NCI-H1092 (cell line): ENCODE measurements at places on chromosomes 6 and 20.

DNA sequence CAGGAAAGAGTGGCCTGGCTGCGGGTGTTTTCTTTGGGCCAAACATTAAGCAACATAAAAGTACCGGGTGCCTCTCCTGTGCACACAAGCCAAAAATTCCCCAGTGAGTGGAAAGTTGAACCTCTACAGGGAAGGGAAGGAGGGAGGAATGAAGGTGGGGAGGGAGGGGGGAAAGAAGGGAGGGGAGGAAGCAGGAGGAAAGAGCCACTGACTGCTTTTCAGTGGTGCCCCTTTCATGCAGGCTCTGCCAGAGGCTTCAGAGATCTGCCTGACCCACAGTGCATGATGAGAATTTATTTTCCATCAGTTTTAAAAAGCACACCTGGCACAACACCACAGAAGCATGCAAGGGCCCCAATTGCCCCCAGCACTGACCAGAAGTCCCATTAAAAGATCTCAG is 27.5 kb upstream of the AVP start:
- DNase-seq = no peak

DNA sequence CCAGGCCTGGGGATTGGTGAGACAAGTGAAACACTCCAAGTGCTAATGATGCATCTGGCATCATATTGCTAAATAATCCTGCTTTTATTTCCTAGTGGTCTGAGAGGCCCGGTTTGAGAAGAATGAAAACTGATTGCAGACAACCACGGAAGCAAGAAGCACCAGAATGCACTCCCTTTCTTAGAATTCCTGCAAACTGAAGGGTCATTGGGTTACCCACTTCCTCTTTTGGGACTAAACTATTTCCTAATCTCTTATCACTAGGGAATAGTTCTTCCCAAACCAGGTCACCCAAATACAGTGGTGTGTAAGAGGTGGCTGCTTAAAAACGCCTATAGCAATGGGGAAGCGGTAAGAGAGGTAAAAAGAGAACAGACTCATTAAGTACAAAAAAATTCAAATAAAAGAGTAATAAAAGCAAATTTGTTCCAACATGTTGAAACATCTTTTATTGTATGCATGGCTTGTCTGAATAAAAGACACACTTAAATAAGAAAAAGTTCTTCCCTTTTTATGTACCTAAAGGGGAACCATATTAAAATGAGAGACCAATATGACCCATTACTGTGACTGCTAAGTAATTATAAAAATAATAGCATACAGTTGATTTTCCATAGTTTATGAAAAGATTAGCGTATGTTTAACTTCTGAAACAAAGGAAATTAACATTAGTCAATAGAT is 125.8 kb downstream of the MYB start:
- no peak for DNase-seq

GRCh38 chr6:41170547-41171160 is 7.7 kb upstream of the TREM2 start:
- DNase-seq = no peak

- DNase-seq = no peak
Measured at GRCh38 chr6:45850378-45851033, 165.2 kb downstream of the CLIC5 start.

DNA sequence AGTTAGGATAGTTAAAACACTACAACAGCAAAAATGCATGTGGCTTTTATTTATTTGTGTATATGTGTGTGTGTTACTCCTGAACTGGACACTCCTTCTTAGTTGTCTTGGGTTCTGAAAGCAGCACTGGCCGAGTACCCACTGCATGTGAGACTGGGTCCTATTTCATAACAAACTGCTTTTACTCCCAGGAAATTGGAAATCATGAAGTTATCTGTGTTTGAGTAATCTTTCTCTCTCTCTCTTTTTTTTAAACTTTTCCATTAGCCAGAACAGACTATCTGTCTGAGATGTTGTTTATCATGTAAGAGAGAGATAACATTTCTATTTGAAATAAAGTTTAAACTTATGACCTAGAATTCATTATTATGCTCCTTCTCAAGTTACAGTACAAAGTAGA is 110.4 kb downstream of the LIN28B start:
- DNase-seq = no peak

- peak; percentile 57 for DNase-seq
Measured at GRCh38 chr20:25453035-25453810, 45.8 kb downstream of the GINS1 start.

DNA sequence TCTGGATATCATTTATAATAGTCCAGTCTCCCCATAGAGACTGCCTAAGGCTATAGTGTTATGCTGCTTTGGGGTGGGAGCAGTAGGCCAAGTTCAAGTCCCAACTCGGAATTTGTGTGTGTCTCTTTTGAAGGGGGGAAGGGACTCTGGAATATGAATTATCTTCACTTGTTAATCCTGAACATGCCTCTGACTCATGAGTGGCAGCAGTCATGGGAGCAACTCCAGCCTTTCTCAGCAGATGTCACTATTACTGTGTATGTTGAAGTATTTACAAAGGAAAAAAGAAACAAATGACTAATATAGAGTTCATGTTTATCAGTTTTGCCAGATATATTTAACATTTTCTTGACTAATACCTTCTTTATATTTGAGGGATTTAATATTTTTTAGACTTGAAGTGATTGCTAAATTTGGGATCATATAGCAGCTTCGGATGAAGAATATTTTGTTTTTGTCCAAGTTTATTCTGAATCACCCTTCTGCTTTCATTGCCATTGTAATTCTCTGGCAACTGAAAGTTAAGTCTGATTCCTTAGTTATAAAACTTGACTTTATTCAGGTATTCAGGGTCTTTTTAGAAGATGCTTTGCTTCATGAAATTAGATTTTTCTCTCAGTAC is 23.4 kb downstream of the FAM217A start:
- DNase-seq = no peak

GRCh38 chr6:125944434-125944816 is 12.1 kb upstream of the HINT3 start:
- no peak for DNase-seq

DNA sequence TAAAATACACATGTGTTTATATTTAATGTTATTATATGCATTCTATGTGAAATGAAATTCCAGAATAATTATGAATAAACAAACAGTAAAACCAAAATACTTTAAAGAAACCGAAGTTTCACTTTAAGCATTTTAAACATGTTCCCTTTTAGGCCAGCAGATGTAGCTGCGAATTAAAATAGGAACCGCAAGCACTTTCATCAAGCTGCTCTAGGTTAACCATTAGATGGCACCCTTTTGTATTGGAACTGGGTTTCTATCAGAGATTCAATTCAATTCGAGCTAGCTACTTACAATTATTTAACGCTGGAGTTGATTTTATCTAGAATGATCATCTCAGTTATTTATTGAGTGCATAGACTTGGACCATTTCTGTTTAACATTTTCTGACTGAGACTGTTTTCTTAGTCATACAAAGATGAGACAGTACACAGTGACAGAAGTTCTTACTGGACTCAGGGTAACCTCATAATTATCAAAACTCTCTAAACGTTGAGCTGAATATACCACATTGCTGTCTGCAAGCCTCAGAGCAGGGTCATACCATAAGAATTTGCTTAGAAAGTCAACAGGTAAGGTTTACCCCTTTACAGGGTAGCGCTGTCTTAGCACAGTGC is 8.5 kb downstream of the TMEM242 start:
- no peak for DNase-seq

DNA sequence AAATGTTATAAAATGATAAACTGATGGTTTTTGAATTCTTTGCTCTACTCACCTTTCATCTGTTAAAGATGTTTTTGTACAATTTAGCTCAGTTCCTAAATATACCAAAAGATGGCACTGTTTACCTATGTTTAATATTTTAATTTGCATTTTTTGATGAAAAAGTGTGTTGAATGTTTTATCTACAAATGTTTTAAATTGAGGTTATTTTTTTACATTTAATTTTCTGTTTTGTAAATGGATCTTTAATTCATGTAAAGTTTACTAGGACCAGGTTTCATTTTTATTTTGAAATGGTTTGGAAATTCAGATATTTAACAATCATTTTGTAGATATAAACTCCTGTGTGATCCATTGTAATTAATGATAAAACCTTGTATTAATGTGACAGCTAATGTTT is 30.0 kb downstream of the CDKAL1 start:
- no peak for DNase-seq

DNA sequence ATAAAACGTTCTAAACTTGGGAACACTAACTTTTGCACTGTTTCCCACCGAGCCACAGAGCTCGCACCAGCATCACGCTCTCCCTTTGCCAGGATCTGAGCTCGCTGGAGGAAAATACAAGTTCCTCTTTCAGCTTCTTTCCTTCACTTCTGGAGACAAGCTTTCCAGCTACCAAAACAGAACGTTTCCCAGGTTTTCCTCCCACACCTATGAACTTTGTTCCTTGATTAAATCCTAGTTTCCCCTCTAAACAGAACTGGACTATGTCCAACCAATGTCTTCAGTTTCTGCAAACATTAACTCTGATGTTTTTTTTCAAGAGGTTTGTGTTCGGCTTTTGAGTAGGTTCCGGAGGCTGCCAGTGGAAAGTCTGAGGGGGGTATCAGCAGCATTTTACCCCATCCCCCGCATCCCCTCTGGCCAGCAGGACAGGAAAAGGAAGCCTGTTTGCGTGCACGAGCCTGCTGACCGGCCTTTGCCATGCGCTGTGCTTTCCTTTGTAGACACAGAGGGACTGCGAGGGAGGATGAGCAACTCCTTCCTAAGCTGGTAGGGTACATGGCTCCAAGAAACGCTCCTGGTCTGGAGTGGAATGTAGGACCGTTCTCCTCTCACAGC is 135.5 kb downstream of the LY86 start:
- DNase-seq = no peak

DNA sequence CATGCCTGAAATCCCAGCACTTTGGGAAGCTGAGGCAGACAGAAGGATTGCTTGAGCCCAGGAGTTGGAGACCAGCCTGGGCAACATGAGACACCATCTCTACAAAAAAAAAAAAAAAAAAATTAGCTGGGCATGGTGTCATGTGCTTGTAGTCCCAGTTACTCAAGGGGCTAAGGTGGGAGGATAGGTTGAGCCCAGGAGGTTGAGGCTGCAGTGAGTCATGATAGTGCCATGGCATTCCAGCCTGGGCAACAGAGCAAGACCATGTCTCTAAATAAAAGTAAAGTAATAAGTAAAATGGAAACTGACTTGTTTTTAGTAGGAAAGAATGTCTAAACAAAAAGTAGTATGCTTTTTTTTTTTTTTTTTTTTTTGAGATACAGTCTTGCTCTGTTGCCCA is 240.7 kb downstream of the ARID1B start:
- no peak for DNase-seq

DNA sequence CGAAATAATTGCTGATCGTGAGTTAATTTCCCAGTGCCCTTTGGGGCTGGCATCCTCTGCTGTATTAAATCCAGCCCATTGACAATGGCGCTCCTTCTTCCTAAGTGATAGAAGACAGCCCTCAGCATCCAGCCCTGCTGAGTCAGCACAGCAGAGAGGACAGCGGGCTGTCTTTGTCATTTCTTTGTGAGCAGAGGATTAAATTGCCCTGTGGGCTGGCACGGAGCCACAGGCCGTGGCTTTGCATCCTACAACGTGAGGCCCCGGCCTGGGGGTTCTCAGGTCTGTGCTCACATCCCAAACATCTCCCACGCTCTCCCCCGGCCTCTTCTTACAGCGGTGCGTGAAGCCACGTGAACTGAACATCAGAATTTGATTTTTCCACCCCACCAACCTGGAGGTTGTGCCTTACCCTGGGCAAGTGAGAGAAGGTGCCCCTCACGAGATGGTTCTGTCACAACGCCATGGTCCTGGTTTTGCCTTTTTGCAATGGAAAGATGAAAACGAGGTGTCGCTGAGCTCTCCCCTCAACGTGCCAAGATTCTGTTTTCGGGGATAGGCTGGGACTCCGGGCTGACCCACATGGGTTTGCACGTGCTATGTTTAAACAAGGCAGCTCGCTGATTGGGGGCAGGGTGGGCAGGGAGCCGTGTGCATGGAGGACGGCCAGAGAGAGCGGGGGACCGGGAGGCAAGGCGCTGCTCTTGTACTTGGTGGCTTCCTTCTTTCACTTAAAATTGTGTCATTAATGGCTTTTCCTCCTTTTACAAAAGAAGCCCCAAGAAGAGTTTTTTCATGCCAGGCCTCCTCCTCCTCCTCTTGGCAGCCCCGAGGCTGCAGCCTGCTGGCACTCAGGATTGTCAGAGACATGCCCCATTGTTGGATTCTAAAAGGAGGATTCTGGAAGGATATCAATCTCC is 19.5 kb downstream of the CDH4 start:
- DNase-seq = no peak

DNA sequence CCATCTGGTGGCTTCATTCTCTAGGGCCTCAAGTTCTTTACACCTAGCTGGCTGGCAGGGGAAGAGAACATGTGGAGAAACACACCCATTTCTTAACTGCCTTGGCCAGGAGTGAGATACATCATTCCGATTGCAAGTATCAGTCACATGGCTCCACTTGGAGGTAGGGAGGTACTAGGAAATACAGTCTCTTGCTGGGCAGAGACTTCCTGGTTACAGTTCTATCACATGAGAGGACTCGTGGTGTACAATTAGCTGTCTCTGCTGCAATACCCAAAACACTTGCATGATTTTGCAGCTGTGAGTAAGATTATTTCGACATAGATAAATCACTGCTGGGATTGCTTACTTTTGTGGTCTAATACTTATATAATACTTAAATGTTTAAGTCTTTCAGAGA is 51.1 kb downstream of the GTF2H5 start:
- DNase-seq = no peak

- no peak for DNase-seq
Measured at GRCh38 chr20:37366743-37367142, 20.8 kb downstream of the SRC start.

- DNase-seq = no peak
Measured at GRCh38 chr20:10958279-10958678, 284.5 kb upstream of the JAG1 start.

DNA sequence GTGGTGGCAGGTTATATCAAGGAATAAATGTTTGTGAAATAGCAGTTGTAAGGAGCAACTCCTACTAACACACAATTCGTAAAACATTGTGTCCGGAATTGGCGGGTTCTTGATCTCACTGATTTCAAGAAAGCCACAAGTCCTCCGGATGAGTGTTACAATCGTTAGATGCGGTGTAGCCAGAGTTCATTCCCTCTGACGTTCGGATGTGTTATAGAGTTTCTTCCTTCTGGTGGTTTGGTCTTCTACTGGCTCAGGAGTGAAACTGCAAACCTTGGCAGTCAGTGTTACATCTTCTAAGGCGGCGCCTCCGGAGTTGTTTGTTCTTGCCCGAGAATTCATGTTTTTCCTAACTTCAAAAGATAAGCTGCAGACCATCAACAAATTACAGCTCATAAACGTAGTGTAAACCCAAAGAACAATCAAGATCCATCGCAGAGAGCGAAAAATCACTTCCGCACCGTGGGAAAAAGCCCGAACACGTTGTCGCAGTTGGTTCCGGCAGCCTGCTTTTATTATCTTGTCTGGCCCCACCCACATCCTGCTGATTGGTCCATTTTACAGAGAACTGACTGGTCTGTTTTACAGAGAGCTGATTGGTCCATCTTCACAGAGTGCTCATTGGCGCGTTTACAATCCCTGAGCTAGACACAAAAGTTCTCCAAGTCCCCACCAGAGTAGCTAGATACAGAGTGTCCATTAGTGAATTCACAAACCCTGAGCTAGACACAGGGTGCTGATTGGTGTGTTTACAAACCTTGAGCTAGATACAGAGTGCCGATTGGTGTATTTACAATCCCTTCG is 58.2 kb downstream of the TRIM27 start:
- DNase-seq = no peak

- DNase-seq = no peak
Measured at GRCh38 chr6:9789201-9789600, 625.7 kb downstream of the TFAP2A start.
